Central memory CD8-positive, alpha-beta T cell (primary cell): ENCODE measurements at places on chromosomes 2 and 18.

- no peak for DNase-seq
Observed at GRCh38 chr2:143616452-143616851, 487.2 kb downstream of the ARHGAP15 start.

DNA sequence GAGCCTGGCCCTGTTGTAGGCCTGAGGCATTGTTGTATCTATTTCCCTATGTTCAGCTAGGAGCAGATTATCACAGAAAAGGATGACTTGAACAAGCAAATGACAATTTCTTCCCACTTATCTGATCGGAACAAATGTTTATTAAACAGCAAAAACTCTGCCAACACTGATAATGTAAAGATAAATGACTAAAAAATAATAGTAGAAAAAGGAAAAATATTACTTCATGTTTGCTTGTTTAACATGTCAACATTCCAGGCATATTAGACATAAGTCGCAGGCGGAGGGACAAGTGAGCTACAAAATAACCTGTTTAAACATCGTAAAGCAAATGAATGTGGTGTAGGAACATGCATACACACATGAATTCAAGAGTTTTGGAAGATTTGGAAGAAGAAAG lies 257.9 kb downstream of the TMX3 start:
- DNase-seq, result no peak

- no peak for DNase-seq
Observed at GRCh38 chr18:31105733-31106132, 3.5 kb upstream of the DSC2 start.

GRCh38 chr2:54556621-54557121 lies 100.5 kb downstream of the SPTBN1 start:
- DNase-seq, result no peak

- no peak for DNase-seq
Observed at GRCh38 chr18:77101410-77102258, 30.9 kb downstream of the MBP start.

DNA sequence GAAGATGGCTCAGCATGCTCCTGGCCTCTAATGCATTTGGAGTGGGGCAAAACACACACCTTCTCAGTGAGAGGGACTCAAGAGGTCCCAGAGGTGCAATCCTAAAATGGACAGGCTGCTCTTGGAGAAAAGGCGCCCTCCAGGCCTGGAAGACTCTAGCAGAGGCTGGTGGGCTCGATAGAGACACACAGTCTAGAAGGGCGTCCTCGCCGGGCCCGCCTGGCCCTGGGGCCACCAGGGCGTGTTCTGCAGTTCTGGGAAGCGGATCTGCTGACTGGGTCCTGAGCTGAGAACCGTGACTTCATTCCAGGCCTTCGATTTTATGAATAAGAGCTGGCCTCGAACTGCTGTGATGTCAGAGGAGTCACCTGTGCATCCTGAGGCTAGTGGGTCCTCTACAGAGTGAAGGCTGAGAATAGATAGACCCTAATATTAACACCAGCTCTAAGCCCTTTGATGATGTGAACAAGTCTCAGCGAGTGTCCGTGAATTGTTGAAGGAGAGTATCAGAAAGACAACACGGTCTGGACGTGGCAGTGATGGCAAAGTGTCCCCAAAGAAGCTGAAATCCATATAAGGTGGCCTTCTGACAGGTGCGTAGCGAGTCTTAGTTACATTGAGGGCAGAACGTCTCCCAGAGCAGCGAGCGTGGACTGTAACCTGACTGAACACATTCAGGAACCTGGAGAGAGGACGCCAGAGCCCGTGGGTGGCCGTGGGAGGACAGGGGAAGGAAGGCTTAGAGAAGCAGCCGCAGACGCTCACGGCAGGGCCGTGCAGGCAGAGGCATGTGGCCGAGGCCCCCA lies 136.9 kb downstream of the PTGR3 start:
- no peak for DNase-seq

DNA sequence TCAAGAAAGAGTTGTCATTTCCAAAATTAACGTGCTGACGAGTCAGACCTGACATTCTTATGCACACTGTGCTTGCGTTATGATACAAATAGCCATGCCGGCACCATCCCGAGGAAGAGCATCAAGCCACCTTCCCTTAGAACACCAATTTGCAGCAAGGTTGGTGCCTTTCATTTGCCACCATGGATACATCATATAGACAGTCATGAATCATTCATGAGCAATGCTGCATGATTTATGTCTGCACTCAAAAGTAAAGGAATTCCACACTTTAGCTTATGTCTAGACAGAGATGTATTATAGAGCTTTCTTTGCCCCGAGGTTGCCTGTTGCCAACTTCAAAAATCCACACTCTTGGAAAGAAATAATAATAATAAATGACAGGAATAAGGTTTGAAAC lies 166.9 kb downstream of the VWC2L start:
- DNase-seq, result no peak

DNA sequence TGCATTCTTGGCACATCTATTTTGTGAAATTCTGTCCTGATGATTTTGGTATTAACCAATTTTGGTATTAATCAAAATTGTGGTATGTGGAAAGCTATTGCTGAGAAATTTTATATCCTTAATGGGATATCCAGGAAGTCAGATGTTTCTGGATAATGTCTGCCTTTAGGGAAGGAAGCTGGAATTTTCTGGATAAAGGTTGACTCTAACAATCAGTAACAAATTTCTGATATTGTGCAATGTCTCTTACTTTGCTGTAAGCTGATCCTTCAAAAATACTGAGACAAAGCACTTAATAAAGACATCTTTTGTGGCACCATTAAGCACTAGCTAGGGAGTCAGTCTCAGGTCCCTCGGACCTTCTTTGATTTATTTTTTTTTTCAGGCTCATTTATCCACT lies 100.8 kb upstream of the UGP2 start:
- no peak for DNase-seq

DNA sequence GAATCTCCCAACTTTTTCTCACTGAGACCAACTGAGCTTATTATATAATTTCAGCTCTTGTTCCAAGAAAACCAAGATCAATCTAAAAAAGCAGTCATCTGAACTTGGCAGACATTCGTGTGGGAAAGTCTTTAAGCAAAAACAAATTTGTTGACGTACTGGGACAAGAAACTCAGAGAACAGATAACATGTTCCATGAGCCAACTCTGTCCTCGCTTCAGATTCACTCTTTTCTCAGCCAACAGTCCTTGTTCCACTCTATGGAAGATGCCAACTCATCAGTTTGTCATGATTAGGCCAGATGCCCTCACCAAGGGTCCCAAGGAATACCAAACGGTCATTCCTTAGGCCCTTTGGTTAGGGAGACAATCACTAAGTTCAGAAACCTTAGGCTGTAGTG lies 224.2 kb upstream of the CTAGE1 start:
- no peak for DNase-seq

- DNase-seq, result no peak
Observed at GRCh38 chr2:70671092-70671675, 96.8 kb downstream of the ADD2 start.

DNA sequence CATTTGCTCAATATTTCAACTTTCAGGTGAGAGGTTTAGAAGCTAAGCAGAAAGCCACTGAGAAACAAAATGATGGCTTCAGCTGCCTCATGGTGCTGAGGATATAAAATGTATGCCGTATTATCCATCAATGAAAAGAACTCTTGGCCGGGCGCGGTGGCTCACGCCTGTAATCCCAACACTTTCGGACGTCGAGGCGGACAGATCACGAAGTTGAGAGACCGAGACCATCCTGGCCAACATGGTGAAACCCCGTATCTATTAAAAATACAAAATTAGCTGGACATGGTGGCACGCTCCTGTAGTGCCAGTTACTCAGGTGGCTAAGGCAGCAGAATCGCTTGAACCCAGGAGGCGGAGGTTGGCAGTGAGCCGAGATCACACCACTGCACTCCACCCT lies 6.0 kb upstream of the SYT4 start:
- no peak for DNase-seq

DNA sequence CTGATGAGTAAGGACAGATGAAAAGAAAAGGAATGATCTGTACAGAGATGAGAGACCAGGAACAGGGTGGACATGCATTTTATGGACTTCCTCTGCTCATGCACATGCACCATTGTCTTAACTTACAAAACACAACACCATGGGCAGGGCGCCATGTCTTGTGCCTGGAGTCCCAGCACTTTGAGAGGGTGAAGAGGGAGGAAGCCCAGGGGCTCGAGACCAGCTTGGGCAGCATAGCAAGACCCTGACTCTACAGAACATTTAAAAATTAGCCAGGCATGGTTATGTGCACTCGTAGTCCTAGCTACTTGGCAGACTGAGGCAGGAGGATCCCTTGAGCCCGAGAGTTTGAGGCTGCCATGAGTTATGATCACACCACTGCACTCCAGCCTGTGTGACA lies 86.9 kb downstream of the ZFP36L2 start:
- no peak for DNase-seq

DNA sequence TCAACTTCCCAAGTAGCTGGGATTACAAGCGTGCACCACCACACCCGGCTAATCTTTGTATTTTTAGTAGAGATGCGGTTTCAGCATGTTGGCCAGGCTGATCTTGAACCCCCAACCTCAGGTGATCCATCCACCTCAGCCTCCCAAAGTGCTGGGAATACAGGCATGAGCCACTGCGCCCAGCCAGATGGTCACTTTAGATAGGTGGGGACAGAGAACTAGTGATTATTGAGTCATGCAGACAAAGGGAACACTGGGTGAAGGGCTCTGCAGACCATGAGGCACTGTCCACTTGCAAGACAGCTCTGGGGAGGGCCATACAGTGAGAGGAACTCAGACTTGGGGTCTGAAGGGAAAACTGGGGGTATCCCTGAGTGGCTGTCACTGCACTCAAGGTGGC lies 58.4 kb upstream of the POMC start:
- DNase-seq, result no peak

DNA sequence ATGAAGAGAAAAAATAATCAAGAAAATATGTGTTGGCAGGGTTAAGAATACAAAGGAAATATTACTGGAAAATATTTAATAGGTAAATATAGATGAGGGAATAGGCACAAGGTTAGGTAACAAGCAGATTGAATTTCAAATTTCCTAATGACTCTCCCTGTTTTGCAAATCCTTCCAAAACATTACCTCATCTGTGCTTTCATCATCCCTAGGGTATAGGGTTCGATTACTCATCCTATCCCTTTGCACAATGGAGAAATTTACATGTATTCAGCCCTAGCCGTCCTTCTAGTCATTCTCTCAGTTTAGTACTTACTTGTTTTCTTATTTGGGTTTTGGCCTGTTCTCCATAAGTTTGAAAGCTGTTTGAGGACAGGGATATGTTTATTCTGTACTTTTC lies 864.6 kb upstream of the FSHR start:
- no peak for DNase-seq

GRCh38 chr2:85925216-85925671 lies 36.5 kb upstream of the ST3GAL5 start:
- DNase-seq, result no peak

- no peak for DNase-seq
Observed at GRCh38 chr2:237222178-237222577, 136.5 kb downstream of the COPS8 start.

DNA sequence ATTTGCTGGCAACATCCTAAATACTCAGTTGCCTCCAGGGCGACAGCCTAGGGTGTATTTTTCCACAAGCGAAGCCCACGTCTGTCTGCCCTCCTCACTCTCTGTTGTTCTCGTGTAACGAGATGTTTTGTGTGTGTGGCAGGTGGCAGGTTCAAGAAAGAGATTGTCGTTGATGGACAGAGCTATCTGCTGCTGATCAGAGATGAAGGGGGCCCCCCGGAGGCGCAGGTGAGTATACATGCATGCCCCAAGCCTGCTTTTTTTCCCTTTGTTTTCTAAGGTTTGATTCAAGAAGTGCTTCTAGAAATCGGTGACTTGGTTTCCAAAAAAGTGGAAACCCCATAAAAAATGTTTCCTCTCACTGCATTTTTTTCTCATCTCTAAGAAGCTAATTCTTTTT lies 247.0 kb downstream of the AGAP1 start:
- no peak for DNase-seq

- DNase-seq, result no peak
Observed at GRCh38 chr2:101752716-101753616, 55.5 kb downstream of the MAP4K4 start.

GRCh38 chr18:57346876-57347275 lies 5.5 kb upstream of the ST8SIA3 start:
- no peak for DNase-seq

- no peak for DNase-seq
Observed at GRCh38 chr2:237488901-237489860, 2.1 kb downstream of the MLPH start.

DNA sequence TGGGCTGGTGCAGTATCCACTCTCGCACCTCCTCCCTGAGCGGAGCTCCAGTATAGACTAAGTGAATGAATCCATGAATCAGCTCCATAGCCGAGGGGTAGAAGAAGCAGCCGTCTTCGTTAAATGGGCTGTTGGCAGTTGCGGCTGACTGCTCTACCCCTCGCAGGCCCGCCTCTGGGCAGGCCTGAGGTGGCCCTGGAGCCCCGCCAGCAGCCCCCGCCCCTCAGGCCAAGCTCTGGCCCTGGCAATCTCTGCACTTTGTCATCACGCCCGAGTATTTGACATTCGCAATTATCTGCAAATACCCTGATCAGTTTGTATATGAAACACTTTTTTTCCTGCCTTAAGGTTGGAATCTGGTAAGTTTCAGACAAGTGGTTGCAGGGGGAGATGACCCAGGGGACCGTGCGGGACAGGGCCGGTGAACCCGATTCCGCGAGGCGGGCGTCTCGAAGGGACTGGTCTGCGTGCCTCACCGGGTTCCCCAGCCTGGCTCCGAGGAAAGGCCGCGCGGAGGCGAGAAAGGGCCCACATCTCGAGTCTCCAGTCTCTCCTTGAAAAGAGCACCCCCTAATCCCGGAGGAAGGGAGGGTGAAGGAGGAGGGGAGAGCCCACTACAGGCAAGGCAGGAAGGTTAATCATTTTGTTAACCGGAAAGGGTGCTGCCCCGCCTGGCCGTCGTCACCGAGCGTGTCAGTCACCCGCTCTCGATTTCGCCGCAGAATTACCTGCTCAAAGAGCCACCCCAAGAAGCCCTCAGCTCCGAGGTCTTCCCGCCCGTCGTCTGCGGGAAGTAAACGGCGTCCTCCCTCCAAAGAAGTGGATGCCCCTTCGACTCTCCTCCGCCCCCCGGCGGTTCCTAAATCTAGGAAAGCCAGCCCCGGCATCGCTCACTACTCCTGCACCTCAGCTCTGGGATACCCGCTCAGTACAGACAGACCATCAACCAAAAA lies 11.1 kb upstream of the SATB2 start:
- no peak for DNase-seq

DNA sequence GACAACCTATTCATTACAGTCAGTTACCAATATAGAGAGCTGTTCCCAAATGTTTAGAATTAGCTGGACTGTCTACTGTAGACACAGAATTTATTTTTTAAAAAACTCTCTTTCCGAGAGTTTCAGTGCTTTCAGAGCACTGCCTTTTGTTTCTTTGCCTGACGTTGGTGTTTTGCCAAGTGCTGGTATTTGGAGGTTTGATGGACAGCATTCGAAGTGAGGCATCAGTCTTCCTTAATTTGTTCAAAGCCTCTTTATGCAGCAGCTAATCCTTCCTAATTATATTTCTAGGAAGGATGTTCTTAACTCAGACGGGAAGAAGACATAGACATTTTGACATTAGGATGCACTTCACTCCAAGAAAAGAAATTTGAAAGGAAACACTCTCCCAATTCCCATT lies 83.2 kb downstream of the LTBP1 start:
- DNase-seq, result no peak
